ENCODE measurements at places on chromosomes 3 and 15.

DNA sequence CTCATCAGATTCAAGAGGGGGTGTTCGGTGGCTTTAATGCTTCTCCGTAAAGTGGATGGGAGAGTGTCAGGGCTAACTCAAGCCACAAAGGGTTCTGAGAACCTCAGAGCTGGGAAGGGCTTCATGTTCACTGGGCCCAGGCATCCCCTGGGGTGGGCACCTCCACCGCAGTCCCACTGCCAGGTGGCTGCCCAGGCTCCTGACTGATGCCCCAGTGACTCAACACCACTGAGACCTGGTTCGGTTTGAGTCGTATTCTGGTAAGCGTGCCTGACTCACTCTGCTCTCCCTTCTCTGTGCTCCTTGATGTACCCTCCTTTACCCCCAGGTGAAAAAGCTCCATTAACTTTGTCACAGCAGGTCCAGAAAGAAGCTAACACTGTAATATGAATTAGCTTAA is 304.6 kb downstream of the RPLP1 start:
- no peak for DNase-seq

GRCh38 chr3:139301183-139301582 is 42.6 kb upstream of the MRPS22 start:
- DNase-seq, result no peak

DNA sequence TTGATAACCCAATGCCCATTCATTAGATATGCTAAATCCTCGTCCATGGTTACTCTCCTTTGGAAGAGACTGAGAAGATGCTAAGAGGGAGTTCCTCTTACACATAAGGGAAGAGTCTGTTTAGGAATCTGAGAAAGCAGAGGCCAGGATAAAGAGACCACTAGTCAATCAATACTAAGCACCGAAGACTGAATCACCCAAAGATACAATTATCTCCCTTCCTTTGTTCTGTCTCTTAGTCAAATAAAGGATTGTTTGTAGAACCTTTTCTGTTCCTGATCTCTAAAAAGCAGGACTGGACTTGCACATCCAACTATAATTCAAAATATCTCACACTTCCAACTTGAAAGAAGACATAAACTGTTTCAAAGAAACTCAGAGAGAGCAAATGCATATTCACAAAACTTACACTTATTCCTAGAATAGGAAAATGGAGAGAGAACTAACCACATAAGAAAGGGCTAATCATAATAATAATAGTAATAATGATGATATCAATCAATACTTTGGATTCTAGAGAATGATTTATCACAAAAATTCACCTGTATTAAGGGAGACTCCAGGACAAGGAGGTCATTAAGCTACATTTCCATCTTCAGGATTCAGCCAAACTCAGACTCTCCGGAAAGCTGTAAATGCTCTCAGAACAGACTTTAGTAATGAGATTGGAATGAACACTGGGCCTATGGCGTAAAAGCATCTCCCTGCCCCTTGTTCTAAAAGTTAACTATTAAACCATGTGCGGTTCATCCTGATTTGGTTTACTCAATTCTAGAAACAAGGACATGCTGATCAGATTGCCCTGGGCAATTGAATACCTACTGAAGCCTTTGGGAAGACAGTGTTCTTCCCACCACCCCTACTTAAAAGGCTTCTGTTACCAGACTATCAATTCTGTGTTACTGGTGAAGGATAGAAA is 401.5 kb downstream of the ZBTB20 start:
- DNase-seq, result no peak

DNA sequence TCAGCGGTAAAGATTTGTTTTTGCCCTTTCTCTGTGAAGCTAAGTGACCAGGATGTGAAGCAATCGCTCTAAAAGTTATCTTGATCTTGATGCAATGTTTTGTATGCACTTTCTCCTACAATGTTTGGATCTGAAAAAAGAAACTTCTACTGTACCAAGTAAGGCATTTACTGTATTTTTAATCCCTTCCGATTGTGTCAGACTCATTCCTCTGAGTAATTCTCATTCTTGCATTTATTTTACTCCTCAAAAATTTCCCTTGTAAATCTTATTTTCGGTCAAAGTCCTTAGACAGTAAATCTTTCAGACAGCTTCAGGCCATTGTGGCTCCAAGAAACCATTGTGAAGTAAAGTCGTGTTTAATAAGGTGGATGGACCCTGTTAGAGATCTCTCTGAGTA is 141.9 kb downstream of the TP63 start:
- DNase-seq, result no peak

DNA sequence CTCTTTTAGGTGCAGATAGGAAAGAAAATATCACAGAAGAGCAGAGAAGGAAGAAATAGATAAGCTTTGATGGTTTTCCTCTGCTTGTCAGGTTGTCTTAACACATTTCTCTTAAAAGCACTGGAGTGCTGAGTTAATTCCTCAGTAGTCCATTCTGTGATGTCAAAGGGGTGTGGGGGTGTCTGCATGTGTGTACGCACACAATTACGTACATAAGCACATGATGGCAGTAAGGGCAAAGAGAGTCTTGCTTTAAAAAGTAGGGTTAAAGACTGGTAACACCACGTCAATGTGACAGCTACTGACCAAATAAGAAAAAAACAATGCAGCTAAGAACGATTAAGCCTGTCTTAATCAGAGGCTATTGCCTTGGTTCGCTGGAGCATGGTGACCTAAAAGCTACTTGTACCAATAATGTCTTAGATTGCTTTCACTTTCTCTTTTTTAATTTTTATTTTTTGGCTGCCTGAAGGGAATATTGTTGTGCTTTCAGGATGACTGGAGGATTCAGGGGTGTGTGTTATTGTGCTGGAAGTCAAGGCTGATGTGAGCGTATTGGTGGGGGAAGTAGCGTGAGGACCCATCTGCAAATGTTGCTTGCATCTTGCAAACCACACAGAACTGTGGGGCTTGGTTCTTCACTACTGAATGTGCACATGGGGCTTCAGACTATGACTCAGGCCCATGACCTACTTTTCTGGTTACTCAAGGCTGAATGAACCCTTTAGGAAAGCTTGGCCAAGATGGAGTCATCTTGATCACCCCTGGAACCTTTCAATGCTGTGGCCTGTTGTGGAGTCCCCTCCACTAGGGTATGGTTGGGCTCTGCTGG is 417.8 kb upstream of the TPM1 start:
- DNase-seq, result no peak

DNA sequence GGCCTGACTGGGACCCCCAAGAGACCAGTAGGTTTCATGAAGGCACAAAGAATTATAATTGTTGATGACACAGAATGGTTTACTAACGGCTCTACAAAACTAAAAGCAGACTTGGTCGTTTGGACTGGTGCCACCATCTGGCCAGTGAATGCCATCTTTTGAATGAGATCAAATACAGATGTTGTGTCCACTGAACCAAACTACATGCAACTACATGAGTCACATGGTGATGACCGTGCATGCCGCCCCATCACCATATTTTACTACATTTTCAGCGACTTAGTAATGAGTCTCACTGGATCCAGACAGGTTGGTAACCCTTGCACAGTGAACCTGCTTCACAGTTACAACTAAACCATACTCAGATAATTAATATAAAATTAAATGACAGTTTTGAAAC is 803.3 kb downstream of the DIPK2A start:
- DNase-seq, result no peak

GRCh38 chr3:27688053-27688452 is 34.1 kb downstream of the EOMES start:
- DNase-seq, result no peak

DNA sequence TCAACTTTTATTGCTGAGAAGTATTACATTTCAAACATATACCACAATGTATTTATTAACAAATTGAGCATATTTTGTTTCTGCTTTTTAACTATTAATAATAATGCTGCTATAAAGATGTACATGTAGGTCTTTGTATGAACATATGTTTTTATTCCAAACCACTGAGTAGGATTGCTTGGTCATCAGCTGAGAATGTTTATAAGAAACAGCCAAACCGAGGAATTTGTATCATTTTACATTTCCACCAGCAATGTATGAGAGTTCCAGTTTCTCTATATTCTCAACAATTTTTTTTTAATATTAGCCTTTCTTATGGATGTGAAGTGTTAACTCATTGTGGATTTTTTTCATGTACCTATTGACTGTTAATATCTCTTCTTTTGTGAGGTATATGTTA is 119.5 kb upstream of the MDFIC2 start:
- DNase-seq, result no peak

- no peak for DNase-seq
These were observed 749.7 kb downstream of the GRM7 start for GRCh38 chr3:7610634-7611033.

- no peak for DNase-seq
These were observed 86.5 kb downstream of the SEMA6D start for GRCh38 chr15:47803767-47804166.

DNA sequence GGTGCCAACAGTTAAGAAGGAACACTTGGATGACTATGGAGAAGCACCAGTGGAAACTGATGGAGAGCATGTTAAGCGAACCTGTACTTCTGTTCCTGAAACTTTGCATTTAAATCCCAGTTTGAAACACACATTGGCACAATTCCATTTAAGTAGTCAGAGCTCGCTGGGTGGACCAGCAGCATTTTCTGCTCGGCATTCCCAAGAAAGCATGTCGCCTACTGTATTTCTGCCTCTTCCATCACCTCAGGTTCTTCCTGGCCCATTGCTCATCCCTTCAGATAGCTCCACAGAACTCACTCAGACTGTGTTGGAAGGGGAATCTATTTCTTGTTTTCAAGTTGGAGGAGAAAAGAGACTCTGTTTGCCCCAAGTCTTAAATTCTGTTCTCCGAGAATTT is 3.0 kb downstream of the SKIL start:
- no peak for DNase-seq

DNA sequence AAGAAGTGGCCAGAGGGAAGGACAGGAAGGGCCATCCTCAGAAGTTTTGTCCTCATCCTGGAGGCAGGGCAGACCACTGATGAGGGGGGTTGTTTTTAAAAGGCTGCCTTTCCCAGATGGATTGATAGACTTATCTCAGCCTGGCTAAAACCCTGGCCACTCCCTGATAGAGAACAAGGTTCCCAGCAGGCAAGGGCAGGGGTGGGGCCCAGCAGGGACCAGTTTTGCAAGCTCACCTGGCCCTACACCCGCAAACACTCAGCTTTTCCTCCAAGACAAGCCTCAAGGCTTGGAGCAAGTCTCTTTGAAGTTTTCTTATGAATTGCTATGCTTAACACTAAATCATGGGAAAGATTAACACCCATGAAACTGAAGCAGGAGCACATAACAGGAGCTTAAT is 9.1 kb downstream of the LIPC start:
- DNase-seq, result no peak

DNA sequence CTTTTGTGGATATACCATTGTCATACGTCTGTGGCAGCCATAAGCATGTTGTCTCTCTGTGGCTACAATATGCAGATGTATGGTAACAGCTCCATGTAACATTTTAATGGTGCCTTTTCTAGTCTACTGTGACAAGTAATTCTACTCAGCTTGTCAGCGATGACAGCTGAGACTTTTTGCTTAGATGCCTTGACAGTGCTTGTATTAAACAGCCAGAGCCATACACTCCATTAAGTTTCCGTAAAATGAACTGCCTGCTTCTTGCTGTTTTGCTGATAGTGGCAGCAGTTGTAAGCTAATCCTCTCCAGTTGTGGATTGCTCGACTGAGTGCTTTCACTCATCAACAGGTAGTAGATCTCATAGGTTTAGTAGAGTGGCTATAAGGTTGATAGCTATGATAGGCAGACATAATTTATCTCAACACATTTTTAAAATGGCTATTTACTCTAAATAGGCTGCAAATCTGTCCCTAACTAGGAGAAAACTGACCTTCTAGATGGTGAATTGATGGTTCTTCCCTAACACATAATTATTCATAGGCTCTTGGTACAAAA is 260.2 kb upstream of the NAALADL2 start:
- DNase-seq, result no peak

DNA sequence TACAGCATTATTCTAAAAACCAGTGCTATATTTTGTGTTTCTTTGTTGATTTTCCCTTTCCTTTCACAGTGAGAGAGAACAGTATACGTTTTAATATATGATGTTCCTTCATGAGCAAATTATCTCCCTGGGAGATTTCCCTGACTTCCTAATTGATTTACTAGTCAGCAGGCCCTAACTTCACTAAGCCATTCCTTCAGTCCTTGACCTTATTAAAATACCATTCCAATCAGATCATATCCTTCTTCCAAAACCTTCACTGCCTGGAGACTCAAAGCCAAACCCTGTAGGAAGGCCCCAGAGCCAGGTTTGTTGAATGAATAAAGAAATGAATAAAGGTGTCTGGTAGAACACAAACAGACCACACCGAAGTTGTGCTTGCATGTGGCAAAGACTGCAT is 43.8 kb upstream of the ARHGEF3 start:
- no peak for DNase-seq

DNA sequence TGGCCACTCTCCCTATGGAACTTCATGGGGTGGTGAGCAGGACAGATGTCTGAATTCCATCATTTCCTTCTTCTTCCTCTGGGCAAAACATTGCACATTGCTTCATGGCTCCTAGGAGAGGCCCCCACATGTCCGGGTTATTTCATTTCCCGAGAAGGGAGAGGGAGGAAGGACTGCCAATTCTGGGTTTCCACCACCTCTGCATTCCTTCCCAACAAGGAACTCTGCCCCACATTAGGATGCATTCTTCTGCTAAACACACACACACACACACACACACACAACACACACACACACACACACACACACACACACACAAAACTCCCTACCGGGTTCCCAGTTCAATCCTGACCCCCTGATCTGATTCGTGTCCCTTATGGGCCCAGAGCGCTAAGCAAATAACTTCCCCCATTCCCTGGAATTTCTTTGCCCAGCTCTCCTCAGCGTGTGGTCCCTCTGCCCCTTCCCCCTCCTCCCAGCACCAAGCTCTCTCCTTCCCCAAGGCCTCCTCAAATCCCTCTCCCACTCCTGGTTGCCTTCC is 1.9 kb downstream of the RHO start:
- no peak for DNase-seq

DNA sequence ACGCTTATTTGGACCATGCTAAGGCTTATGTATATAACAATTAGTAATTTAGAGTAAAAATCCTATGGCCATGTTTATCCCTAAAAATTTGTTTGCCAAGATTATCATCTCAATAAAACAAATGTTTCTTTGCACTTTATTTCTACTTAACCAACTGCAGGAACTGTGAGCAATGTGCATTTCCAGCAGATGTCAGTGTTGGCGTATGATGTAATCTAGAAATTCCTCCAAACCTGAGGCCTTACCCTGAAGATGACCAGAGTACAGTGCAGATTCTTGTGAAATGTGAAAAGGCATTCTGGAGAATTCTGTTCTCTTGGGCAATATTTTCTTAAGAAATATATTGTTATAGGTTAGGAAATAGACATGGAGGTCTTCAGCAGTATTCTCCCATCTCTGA is 205.9 kb downstream of the MBNL1 start:
- peak; percentile 42 for DNase-seq
